NT2/D1 (cell line): ENCODE measurements at places on chromosomes 6 and 20.
A peak's percentile ranks its signal among the peaks of the same experiment; 100 is the strongest.

- DNase-seq: no peak
Measured at GRCh38 chr6:130934848-130935585, 107.8 kb downstream of the SMLR1 start.

GRCh38 chr6:6497976-6498375 is 90.5 kb upstream of the LY86 start:
- DNase-seq: no peak

DNA sequence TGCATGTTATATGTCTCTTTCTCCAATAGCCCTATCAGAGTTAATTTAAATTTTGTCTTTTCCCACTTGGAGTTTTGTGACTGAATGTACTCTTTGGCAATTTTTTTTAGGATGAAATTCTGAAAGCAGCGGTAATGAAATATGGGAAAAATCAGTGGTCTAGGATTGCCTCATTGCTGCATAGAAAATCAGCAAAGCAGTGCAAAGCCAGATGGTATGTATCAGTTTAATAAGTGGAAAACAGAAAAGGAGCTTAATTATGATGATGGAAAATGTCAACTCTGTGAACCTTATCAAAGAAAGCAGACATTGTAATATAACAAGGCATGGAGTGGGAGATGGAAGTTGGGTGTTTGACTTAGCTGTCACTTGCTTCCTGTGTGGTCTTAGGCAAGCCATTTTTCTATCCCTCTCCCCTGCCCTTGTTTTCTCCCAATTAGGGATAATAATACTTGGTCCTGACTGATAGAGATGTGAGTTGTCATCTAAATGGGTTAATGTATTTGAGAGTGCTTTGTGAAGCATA is 2.7 kb downstream of the CDC5L start:
- DNase-seq: no peak

DNA sequence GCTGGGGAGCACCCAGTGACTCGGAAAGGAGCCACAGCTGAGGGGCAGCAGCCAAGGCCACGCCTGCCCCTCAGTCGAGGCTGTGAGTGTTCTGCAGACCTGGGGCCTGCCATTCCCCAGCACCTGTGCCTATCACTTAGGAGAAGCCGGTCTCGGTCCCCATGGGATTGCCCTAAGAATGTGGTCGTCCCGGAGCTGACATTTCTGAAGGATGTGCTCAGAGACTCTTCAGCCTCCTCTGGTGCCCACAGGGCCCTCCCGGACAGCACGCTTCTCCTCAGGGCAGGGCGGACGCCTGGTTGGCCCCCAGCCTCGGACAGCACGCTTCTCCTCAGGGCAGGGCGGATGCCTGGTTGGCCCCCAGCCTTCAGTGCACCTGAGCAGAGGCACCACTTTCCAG is 223.9 kb downstream of the ERMARD start:
- DNase-seq: no peak

DNA sequence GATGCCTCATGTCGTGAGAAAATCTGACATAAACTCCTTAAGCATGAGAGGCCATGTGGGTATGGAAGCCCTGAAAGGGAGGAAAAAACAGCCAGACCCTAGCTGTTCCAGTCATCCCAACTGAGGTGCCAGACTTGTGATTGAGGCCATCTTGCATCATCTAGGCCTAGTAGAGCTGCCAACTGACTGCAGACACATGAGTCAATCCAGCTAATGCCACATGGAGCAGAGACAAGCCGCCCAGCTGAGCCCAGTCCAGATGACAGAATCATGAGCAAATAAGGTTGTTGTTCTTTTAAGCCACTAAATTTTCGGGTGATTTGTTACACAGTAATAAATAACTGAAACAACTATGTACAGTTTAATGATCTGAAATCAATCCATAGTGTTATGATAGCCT is 680.9 kb downstream of the MAFB start:
- DNase-seq: no peak

DNA sequence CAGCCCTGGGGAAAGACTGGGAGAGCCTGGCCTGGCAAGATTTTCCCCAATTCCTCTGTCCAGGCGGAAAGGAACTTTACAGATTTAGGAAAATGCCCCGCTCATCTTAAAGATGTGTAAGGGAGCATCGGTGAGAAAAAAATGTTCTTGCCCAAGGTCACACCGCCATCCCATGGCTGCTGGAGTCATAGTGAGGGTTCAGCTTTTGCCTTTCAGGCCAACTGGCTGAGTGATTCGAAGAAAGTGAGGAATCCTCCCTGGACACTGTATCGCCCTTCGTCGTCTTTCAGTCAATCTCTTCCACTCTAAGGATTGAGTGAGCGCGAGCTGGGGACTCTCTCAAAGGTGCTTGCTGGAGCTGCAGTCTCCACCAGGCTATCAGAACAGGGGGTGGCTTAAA is 1.4 kb downstream of the WFDC2 start:
- DNase-seq: no peak

GRCh38 chr20:49885558-49886332 is 29.6 kb downstream of the SPATA2 start:
- no peak for DNase-seq

- no peak for DNase-seq
Measured at GRCh38 chr6:26342106-26343004, 22.6 kb upstream of the BTN3A2 start.

DNA sequence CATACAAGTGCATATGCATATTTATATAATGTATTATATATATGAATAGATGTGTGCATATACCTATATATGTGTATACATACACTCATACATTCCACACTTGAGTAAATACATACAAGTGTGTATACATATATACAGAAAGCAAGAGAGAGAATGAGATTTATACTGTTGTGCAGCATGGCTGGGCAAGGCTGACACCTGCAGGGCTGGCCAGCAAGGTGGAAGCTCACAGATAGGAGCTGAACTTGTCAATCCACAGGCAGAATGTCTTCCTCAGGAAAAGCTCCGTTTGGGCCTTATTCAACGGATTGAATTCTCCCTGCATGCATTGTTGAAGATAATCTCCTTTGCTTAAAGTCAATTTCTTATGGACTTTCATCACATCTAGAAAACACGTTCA is 256.7 kb downstream of the ZNF217 start:
- no peak for DNase-seq

- DNase-seq: no peak
Measured at GRCh38 chr20:22928679-22929078, 106.4 kb upstream of the SSTR4 start.

DNA sequence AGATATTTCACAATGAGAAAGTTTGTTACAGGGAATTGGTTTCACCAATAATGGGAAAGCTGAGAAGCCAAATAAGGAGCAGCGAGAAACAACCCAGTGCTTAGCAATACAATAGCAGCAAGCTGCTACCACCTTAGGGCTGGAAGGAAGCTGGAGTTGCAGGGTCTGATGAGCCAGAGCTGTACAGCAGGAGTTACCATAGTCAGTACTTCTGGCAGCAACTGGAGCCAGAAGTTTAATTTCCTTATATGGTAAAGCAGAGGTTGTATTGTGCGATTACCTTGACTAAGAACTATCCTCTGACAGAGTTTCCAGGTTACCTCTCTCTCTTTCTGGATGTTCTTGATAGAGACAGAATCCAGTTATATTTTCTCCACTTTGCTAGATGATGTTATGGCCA is 137.1 kb upstream of the OLIG3 start:
- no peak for DNase-seq

- no peak for DNase-seq
Measured at GRCh38 chr20:39479196-39479810, 517.2 kb downstream of the DHX35 start.

- DNase-seq: no peak
Measured at GRCh38 chr20:32382102-32382950, 24.2 kb downstream of the ASXL1 start.

DNA sequence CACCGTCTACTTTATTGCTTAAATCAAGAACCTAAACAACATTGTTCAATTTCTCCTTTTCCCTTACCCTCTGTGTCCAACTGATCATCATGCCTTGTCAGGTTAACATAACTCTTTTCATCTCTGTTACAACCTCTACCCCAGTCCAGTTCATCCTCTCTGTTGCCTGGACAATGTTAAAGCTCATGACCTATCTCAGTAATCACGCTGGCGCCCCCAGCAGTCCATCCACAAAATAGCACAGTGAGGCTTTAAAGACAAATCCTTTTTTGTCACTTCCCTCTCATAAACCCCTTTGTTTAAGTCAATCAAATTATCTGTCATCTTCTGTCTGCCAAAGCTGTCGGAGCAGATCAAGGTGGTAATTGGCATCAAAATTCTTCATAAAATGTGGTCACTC is 140.1 kb downstream of the QKI start:
- no peak for DNase-seq

DNA sequence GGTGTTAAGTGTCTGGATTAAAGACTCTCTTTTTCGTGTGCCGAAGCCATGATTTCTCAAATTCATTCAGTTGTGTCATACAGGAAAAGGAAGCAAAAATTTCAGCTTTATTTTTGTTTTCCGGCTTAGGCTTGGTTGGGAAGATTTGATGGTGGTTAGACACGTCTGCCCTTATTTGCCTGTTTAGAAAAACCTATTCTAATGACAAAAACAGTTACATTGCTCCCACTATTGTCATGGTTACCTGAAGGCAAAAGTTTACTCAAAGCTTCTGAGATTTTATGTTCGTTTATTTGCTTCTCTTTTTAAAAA is 982 bp downstream of the DNAJC5 start:
- DNase-seq: no peak

DNA sequence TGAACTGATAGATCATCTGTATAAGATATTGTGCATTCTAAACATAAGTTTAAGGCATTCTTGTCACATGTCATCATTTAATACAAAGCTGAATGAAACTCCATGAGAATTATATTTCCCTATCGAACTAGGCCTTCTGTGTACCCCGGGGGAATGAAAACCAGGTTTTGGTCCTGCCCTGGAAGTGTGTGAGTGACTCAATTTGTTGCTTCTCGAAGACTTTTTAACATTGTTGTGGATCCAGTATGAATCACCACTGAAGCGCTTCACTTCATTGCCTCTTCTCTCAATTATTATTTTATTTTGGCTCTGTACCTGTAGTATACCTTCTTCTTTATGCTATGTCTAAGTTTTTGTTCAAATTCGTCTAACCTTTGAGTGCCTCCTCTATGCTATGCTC is 150.8 kb downstream of the GRIK2 start:
- DNase-seq: no peak

GRCh38 chr6:80280262-80281010 is 174.0 kb downstream of the BCKDHB start:
- DNase-seq: no peak

- DNase-seq: no peak
Measured at GRCh38 chr20:44700306-44700705, 14.9 kb upstream of the CCN5 start.

GRCh38 chr6:150334790-150335783 is 33.7 kb upstream of the IYD start:
- peak; percentile 40 for DNase-seq

- no peak for DNase-seq
Measured at GRCh38 chr6:168815229-168815628, 374.2 kb downstream of the SMOC2 start.

- DNase-seq: no peak
Measured at GRCh38 chr6:87378947-87379346, 28.8 kb upstream of the CFAP206 start.

- no peak for DNase-seq
Measured at GRCh38 chr6:27161946-27162603, 85.4 kb upstream of the PRSS16 start.

- no peak for DNase-seq
Measured at GRCh38 chr20:1860446-1860845, 34.8 kb upstream of the SIRPA start.

- DNase-seq: peak; percentile 44
Measured at GRCh38 chr6:85923013-85923430, 280.3 kb upstream of the SYNCRIP start.

DNA sequence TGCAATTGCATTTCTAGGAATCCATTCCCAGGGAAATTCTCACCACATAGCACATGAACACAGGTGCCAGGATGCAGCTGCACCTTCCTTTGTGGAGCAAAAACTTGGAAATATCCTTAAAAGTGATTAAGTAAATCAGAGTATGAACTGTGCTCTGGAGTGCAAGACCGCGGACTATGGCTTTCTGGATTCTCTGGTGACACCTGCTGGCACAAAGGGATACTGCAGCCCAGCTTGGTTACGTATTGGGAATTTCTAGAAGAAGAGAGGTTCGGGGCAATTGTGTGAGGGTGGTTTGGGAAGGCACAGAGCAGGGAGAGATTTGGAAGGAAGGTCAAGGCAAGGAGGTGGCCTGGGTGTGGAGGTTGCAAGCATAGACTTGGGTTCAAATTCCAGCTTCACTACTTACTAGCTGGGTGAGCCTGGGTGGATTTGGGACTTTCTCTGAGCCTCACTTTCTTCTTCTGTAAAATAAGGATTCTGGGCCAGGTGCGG is 15.9 kb upstream of the PEDS1 start:
- no peak for DNase-seq

DNA sequence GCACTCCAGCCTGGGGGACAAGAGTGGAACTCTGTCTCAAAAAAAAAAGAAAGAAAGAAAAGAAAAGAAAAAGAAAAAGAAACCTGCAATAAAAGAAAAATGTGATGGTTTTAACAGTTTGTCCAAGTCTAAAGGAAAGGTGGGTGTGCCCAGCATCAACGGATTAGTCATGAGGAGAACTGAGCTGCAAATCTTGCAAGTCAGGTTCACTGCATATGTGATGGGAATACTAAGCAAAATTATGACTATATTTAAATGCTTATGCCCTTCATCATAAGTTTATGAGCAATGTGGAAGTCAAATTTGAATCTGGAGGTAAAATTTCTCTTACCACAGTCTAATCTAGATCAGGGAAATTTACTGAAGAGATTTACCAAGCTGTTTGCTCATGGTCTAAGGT is 13.1 kb upstream of the CDK19 start:
- no peak for DNase-seq

DNA sequence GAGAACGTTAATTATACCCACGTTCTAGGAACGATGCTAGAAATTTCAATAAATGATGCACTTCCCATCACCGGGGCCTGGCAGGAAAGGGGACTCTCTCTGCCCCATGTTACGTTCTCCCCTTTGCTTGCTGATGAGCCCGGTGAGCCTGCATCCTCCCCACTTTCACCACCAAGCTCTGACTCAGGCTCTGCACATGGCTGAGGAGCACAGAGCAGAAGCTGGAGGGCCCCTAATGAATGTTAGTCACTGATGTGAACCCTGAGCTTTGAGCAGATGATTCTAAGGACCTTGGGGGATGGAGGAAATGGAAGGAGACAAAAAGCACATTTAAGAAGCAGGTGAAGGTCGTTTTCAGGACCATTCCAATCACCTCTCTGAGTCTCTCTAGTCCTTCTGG is 468.2 kb upstream of the ARID1B start:
- DNase-seq: no peak
